ENCODE measurements at places on chromosomes 11 and 22. TPM values are rescaled to one million over a fixed set of nuclear protein-coding genes. Genes with fewer than 3 reads are reported as not detected.

DNA sequence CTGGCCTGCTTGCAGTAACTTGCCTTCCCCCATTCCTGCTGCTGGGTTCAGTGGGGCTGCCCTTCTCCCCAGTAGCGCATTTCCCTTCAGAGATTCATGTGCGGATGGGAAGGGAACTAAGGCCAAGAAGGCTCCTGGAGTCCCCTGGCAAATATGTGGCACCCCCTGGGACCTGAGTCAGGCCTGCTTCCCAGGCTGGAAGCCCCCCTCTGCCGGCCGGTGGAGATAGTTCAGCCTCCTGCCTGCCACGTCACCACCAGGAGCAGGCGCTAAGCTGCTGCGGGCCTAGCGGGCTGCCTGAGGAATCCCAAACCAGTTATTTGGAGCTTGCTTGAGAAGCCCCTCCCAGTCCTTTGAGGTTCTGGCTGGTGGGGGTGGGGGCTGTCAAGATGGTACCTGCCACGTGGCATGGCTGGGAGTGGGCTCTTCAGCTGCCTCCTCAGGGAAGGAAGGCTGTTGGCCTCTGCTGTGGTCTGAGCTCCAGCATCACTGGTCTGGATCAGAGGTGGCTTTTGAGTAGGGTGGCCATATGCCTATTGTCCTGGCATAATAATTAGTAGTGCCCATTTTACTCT, 2.0 kb downstream of the SERPINH1 start:
- peak; percentile 87 for DNase-seq

GRCh38 chr11:64036087-64037026, 626 bp downstream of the FLRT1 start:
- DNase-seq, result peak; percentile 55

DNA sequence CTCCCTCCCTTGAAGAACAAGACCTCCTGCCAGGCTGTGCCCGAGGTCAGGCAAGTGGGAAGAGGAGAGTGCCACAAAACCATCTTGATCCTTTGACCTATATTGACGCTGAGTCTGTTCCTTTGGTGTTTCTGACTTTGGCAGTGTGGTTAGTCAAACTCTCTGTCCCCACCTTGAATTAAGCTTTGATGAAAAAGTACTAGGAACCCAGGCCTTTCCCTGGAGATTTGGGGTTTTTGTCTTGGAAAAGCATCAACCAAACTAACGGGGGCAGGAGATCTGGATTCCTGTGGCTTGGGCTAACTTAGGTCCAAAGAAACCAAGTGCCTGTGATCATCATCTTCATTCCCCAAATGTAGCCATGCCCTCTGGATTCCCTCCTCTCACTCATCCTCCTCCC, 40.4 kb downstream of the ARFGAP2 start:
- no peak for DNase-seq

GRCh38 chr11:2139621-2140337, 590 bp upstream of the IGF2 start:
- DNase-seq, result no peak

DNA sequence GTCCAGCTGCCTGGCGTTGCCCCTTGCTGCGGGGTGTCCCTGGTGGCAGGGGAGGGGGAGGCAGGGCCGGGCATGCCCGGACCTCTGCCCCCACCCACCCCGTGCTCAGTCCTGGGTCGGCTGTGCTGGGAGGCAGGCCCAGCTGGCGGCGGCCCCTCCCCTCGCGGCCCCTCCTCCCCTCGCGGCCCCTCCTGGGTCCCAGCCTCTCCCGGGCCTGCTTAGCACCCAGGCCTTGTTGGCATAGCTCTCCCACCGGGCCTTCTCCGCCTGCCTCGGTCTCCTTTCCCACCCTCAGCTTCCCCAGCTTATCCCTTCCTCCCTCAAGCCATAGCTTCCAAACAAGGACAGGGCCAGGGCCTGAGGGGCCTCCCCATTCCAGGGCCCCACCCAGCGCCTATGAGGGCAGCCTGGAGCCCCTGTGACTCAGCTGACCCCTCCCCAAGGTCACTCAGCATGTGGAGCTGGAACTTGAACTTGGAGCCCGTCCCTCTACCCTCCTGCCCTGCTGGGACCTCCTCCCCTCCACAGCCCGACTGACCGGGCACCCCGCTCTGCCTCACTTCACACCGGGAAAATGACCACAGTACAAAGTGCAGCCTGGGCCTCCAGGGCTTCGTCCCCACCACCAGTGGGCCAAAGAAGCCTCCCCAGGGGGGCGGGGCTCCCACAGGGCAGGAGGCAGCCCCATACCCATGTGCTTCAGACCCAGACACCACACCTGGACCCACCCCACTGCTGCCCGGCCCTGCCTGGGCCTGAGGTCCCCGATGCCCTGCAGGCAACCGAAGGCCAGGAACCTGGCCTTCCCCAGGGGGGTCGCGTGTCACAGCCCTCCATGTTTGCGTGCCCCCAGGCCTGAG, 1.2 kb downstream of the EPS8L2 start:
- DNase-seq, result peak; percentile 63

GRCh38 chr11:3659595-3660515, 11.3 kb downstream of the CHRNA10 start:
- DNase-seq, result no peak

GRCh38 chr11:131746201-131746600, 375.8 kb downstream of the NTM start:
- DNase-seq, result no peak

- peak; percentile 54 for DNase-seq
Measured at GRCh38 chr11:133946541-133947318, 10.0 kb downstream of the IGSF9B start.

DNA sequence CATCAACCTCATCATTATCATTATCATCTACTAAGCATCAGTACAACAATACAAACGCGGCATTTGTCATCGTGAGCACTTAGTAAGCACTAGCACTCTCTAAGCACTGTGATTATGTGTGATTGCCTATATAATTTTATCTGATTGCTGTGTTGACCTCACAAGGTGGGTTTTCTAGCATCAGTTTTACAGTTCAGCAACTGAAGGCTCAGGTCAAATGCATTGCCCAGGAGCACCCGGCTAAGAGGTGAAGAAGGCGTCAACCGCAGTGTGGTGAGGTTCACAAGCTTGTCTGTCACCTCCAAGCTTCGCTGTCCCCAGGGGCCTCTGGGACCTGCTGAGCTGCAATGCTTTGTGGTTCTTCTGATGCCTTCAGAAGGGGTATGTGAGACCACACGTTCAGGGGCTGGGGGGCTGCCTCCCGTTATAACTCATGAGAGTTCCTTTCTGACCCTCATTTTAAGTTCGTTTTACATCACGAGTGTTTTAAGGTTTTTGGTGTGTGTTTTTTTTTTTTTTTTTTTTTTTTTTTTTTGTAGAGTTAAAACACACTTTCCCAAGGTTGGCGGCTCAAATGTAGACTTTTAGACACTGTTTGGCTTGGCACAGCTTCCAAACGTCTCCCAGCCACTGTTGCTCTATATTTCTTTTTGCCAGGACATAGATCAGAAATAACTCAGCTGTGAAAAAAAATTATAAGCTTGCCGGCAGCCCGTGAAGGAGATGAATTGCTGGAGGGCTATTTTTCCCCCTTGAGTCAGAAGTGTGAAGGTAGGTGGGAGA, 33.8 kb upstream of the SCUBE1 start:
- DNase-seq, result no peak

DNA sequence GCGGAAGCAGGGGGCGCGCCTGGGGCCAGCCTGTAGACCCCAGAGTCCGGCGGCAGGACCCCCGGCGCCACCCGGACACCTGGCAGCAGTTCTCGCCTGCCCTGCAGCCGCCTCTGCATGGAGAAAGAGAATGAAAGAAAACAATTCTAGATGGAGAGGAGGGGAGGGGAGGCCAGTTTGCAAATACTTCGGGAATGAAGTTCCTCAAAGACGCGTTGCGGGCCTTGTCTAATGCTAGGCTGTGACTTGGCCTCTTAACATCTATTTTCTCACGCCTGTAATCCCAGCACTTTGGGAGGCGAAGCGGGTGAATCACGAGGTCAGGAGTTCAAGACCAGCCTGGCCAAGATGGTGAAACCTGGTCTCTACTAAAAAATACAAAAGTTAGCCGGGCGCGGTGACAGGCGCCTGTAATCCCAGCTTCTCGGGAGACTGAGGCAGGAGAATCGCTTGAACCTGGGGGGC, 2.1 kb upstream of the BARX2 start:
- DNase-seq, result no peak

GRCh38 chr11:62712861-62713260, 5.4 kb downstream of the GNG3 start:
- no peak for DNase-seq

GRCh38 chr11:10488121-10488933, 33.3 kb downstream of the AMPD3 start:
- no peak for DNase-seq

GRCh38 chr11:64720640-64721358, 2.2 kb downstream of the NRXN2 start:
- no peak for DNase-seq

The SEZ6L gene
- total RNA-seq, result 2.2 TPM

The GPR83 gene
- total RNA-seq, result 0.48 TPM

The KIF18A gene
- total RNA-seq, result 17.6 TPM

The KRTAP5-7 gene
- total RNA-seq, result not detected
